ENCODE measurements at places on chromosomes 5 and 9.

DNA sequence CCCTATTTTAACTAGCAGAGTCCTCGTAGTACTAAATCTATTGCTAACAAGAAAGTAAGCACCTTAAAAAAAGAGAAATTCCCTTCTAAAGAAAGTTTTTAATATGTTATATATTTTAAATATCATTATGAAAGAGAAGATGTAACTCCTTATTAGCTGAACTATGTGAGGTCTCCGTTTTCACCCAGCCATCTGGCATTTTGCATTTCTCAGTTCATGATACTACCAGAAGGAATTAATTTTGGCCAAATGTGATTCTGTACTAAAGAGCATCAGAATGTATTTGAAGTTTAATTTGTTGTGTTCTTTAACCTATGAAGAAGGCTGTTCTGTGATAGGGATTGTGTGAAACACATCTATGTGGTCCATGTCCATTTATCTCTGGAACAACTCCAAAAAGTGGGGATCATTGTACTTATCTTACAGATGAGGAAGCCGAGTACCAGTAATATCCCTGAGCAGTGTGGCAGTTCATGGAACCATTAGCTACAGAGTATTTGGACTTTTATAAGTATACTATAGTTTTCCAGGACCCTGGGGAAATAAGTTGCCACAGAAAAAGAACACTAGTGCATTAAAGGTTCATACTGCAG lies 29.8 kb downstream of the TNFAIP8 start:
- DNase-seq: no peak

DNA sequence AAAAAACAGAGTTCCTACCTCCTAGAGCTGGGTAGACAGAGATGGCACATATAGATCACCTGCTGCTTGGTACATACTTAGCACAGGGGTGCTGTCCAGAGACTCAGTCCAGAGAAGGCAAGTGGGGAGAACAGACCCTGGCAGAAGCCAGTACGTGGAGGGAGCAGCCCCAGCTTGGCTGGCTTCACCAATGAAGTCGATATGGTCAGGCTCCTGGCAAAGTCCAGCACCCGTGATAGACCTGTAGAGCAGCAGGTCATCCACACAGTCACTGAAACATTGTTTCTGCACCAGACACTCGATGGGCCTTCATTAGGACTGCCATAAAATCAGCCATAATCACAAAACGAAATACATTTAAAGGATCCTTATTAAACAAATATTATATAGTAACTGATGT lies 45.8 kb downstream of the WHRN start:
- no peak for DNase-seq

DNA sequence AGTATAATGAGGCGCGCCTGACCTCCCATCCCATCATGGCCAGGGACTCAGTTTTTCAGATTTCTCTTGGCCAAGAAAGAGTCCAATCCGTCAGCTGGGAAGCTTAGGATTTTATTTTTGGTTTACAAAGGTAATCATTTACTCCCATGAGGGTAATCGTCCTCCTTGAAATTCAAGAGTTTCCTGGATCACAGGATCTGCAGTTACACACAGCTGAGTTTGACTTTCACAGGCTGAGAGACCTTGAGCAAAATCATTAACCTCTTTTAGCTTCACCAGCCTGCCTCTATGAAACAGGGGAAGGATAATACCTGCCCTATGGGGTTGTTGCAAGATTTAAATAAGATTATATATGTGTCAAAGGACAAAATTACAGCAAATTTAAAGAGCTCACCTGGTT lies 15.4 kb upstream of the AK3 start:
- no peak for DNase-seq

GRCh38 chr5:137880313-137880712 lies 8.9 kb upstream of the PKD2L2 start:
- no peak for DNase-seq

DNA sequence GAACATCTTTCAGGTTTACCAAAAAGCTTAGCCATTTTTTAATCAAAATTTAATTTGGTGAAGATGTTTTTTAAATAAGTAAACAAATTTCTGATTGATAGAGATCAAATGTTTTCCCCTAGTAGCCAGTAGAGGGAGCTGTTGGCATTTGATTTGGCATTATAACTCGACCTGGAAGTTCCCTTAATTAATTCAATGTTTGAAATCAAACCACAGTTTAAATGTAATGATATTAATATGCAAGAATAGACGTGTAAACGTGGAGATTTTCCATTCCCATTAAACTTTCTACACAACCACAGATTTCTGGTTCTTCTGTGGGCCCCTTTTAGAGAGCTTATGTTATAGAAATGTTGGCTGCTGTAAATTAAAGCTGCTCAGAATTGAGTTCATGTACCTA lies 148.1 kb upstream of the MPDZ start:
- no peak for DNase-seq

- no peak for DNase-seq
These were observed 4.2 kb downstream of the SEMA4D start for GRCh38 chr9:89493671-89494070.

DNA sequence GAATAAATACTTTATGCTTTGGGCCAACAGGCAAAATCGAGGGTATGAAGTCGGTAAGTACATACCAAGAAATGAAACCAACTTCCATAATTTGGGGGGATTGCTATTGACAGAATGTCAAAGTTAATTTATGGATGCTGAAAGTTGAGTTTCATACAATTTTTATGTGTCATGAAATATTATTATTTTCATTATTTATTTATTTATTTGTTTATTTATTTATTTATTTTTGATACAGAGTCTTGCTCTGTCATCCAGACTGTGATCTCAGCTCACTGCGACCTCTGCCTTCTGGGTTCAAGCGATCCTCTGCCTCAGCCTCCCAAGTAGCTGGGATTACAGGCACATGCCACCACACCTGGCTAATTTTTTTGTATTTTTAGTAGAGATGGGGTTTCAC lies 4.5 kb upstream of the GMCL2 start:
- no peak for DNase-seq

Data from activated naive CD8-positive, alpha-beta T cell treated with anti-CD3 and anti-CD28 coated beads, Interleukin-2, amount 10 ng/mL, durations not matched to agents 7 days and 5 days (primary cell).